Right lobe of liver (tissue), 6 donors: ENCODE measurements at places on chromosomes 2 and 18.
A peak's percentile ranks its signal among the peaks of the same experiment; 100 is the strongest.

GRCh38 chr18:65817178-65817577, 66.4 kb downstream of the CDH7 start:
- no peak for DNase-seq

- DNase-seq = no peak
Measured at GRCh38 chr2:15302154-15302553, 259.0 kb downstream of the NBAS start.

DNA sequence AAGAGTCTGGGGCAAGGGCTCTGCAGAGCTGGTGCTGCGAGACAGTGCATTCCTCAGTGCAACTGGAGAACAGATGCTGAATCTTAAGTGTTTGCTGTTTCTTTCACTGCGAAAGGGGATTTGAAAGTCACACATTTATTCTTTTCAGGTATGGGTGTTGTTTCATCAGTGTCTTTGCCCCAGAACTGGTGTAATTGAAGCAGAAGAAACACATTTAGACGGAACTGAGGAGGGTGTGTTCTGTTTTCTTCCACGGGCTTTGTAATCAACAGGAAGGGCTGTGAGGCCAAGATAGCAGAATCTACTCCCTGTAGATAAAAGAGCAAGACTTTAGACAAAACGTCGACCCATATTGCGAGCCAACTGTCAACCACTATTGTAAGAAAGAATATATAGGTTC, 151.9 kb downstream of the EPHA4 start:
- DNase-seq = no peak

DNA sequence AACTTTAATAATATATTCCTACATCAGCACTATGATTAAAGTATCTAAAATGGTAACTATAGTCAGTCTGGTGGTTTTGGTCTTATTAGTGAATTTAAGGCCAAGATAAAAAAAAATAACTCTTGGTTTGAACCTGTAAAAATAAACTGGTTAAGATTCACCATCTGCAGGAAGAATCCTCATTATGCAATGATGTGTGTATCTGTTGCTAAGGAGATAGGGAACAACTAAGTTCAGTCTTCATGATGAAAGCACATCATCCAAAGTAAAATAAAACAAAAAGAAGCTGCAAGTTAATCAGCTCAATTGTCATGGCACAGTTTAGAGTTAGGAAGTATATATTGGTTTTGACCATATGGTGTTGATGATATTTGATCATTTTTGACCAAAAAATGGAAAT, 466.0 kb downstream of the NYAP2 start:
- DNase-seq = no peak

GRCh38 chr2:128466776-128467175, 148.1 kb upstream of the HS6ST1 start:
- DNase-seq = no peak

GRCh38 chr2:41475959-41476358, 571.9 kb upstream of the PKDCC start:
- DNase-seq = no peak

GRCh38 chr18:37332628-37333420, 232.8 kb downstream of the CELF4 start:
- no peak for DNase-seq

DNA sequence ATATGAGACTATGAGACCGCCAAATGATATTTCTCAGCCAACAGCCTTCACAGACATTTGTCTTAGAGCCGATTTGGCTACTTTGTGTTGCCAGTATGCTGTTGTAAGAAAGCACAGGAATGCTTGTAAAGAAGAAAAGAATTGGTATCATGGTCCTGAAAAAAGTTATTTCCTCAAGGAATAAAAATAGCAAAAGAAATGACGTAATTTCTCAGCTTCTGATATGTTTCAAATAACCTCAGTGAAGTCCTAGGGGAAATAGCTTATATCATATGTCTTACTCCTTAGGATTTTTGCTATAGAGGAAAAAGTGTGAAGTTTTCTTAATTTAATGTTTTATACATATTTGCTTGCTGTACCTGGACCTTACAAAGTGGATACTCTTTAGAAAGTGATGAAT, 23.0 kb downstream of the SCN1A start:
- DNase-seq = no peak

- DNase-seq = no peak
Measured at GRCh38 chr2:30559544-30560275, 112.7 kb downstream of the LCLAT1 start.

- DNase-seq = no peak
Measured at GRCh38 chr2:11257078-11257477, 87.4 kb downstream of the ROCK2 start.

DNA sequence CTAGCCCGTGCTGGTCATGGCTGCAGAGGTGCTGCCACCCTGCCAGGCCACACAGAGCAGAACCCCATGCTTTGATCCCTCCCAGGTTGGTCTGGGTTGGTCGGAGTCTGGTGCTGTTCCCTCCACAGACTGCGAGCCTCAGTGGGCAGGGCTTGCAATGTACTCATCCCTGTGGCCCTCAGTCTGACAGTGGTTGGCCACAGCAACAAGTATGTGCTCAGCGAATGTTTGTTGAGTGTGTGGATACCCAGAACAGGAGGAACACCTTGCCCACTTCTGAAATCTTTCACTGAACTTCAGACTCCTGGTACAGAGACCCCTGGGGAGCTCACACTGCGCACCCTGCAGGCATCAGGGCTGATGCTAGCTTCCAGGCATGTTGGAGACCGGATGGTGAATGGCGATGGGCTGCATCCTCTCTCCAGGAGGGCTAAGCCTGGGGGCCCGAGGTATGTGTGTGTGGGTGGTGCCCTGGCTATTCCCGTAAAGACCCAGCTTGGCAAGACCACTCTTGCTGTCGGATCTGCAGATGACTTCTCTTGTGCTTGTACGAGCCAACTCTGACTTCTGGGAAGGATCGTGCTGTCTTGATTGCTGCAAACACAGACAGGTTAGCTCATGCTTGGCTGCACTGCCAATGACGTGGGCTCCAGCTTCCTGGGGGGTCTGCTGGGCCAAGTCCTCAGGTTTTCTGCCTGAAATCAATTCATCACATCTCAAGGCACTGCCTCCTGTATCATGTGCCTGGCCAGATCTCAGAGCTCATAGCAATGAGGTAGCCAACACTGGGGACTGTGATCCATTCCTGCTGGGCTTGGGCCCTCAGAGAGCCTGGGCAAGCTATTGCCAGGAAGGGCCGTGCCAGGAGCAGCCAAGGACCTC, 43.7 kb downstream of the RHOB start:
- no peak for DNase-seq

GRCh38 chr2:163155279-163155883, 316.8 kb upstream of the KCNH7 start:
- DNase-seq = no peak

- DNase-seq = peak; percentile 69
Measured at GRCh38 chr2:1750933-1751766, 6.8 kb upstream of the PXDN start.

DNA sequence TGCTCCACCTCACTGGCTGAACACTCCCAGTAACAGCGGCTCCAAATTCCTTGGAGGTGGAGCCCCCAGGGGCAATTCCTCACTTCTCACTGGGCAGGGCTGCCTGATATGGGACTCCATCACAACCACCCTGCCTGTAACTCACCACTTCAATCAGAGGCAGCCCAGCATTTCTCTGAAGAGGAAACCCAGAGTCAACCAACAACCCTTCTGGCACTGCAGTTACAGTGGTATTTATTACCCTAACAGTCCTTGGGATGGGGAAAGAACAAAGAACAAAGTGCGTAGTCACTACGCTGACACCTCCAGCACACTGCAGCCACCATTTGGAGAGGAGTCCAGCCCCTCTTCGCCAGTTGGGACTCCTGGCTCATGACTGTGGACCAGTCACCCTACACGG, 85.7 kb upstream of the GALNT13 start:
- DNase-seq = no peak

DNA sequence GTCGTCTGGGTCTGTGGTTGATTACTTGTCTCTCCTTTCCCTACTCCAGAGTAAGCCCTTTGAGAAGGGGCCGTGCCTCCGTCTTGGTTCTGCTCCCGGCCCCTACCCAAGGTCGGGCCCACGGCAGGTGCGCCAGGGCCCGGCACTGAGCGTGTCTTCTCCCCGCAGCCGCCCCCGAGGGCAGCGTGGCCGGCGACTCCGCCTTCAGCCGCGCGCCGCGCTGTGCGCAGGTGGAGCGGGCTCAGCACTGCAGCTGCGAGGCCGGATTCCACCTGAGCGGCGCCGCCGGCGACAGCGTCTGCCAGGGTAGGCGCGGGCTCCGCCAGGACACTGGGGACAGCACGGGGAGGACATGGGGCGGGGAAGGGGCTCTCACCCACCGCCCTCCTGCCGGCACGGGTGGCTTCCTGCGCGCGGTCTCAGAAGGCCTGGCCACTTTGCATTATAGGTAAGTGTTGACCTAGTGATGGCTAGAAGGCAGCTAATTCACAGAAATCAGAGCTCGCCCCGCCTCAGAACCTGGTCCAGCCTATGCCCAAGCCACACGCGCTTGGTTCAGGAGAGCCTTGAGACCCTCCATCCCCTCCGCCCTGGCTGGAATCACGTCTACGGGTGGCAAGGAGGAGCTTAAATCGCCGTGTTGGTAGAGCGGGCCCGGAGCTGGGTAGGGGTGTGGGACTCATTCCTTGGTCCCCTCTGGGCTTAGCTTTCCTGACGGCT, 43.5 kb downstream of the FBLN7 start:
- no peak for DNase-seq

- DNase-seq = no peak
Measured at GRCh38 chr2:112906276-112906675, 4.7 kb upstream of the IL37 start.

DNA sequence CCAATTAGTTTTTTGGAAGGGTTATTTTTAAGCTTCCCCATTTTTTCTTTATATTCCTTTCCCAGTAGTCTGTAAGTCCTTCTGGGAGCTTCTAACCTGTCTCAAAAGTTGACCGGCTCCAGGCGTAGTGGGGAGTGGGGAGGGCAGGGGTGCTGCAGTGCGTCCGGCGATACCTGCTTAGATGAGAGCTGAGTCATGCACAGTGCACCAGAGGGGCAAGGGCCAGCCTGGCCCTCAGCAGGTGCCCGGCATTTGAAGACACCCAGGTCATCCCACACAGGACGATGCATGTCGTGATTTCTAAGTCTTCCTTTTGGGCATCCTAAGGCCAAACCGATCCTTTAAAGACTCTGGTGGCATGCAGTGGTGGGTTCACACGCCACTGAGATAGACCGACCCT, 73.4 kb downstream of the TPO start:
- DNase-seq = no peak

- DNase-seq = no peak
Measured at GRCh38 chr2:232973011-232973735, 39.9 kb downstream of the NGEF start.

DNA sequence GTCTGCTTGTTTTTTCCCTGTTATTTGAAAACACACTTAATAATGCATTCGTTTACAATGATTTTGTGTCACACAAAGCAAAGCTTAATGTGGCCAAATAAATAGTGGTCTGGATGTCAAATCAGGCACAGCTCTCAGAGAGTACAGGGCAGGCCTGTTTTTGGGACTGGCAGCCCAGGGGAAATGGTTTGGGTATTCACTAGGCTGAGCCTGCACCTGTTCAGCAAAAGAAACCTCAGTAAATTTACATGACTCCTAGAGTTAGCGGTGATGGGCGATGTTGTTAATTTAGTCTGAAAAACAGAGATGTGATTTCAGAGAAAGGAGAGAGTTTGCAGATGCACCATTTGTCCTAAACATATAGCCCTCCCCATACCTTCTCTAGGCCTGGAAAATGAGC, 197.1 kb downstream of the ALK start:
- DNase-seq = no peak
